Right forelimb (tissue), 1 donor: ENCODE measurements at places on chromosomes 13 and 19.

DNA sequence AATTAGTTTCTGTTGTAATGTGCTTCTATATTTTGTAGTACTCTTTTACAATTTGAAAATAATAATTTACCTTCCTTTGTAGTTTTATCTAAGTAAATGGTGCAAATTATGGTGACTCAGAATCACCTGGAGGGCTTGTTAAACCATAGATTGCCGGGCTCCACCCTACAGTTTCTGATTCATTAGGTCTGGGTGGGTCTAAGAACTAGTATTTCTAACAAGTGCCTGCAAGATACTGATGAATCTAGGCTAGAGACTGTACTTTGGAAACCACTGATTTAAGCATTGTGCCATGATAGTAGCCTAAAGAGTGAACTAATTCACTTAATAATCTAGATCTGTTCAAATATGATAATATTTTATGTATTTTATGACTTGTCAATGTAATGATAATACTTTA lies 437.4 kb upstream of the SPRY2 start:
- no peak for DNase-seq

- no peak for DNase-seq
These were observed 6.5 kb upstream of the ERVV-1 start for GRCh38 chr19:53007200-53007599.

DNA sequence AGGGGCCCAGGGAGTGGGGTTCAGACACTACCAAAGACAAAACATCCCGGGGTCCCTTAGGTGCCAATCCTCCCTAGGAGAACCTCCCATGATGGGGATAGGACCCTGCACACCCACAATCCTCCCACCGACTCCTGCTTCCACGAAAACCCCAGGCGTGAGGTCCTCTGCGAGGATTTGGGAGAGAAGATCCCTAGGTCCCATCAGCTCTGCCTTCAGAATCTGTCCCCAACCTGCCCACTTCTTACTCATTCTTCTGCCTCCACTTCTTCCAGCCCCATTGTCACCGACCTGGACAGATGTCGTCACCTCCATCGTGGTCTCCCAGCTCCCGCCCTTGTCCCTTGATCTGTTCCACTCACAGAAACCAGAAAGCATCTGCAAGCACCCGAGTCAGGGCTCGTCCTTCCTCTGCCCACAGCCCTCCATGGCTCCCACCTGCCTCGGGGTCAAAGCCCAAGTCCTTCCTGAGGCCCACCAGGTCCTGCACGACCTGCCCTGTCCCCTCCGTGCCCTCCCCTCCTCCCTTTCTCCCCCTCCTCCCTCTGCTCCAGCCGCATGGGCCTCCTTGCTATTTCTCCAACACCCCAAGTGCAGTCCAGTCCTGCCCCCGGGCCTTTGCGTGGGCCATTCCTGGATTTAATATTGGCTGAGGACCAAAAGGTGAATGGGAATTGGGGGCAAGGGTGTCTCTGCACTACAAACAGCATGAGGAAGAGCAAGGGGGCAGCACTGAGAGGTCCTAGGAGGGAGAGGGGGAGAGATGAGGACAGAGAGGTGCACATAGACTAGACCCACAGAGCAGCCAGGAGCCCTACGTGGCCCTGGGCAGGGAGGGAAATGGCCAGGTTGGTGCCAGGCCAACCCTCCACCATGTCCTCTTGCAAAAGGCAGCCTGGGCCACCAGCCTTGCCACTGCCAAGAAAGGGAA lies 51.3 kb downstream of the PTPRS start:
- no peak for DNase-seq

- DNase-seq = no peak
These were observed 81.5 kb upstream of the TNFSF11 start for GRCh38 chr13:42492372-42492920.

- DNase-seq = no peak
These were observed 33.3 kb upstream of the RANBP3 start for GRCh38 chr19:6011206-6011605.

DNA sequence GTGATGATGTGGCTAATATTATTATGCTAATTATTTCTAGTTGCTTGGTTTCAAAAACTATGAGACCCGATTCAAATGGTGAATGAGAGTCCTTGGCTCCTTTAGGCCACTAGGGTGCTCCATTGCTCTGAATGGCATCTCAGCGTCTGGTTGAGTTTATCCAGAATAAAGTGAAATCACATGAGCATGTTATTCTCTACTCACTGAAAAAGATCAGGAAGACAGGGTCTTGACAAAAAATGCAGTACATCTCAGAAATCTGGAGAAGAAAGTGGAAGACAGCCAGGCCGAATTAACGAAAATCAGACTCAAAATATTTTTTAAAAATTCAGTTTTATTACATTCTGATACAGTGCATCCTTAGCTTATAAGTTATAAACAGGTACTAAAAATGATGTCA lies 516.2 kb downstream of the MYO16 start:
- DNase-seq = no peak

- DNase-seq = no peak
These were observed 11.9 kb downstream of the GADD45B start for GRCh38 chr19:2487842-2488241.
